Astrocyte (in vitro differentiated cells and primary cell): ENCODE measurements at places on chromosomes 6 and 20.
A peak's percentile ranks its signal among the peaks of the same experiment; 100 is the strongest.

DNA sequence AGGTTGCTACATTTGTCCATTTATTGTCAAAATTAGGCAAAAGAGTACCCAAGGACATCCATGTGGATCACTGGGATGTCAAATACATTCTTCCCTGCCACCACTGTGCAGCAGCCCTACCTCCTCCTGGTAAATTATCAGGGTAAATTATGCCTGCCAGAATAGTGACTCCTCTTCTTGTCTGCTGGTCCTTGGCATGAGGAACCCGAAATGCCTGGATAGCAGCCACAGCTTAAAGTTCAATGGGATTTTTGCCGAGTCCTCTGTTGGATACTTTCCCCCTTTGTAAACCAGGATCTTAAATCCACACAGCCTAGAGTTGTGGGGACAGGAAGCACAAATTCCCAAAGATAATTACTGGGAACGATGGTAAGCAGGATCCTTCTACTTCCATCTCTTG lies 173.3 kb downstream of the RFX6 start:
- DNase-seq = no peak

- DNase-seq = no peak
Observed at GRCh38 chr20:51447765-51448148, 94.8 kb downstream of the NFATC2 start.

DNA sequence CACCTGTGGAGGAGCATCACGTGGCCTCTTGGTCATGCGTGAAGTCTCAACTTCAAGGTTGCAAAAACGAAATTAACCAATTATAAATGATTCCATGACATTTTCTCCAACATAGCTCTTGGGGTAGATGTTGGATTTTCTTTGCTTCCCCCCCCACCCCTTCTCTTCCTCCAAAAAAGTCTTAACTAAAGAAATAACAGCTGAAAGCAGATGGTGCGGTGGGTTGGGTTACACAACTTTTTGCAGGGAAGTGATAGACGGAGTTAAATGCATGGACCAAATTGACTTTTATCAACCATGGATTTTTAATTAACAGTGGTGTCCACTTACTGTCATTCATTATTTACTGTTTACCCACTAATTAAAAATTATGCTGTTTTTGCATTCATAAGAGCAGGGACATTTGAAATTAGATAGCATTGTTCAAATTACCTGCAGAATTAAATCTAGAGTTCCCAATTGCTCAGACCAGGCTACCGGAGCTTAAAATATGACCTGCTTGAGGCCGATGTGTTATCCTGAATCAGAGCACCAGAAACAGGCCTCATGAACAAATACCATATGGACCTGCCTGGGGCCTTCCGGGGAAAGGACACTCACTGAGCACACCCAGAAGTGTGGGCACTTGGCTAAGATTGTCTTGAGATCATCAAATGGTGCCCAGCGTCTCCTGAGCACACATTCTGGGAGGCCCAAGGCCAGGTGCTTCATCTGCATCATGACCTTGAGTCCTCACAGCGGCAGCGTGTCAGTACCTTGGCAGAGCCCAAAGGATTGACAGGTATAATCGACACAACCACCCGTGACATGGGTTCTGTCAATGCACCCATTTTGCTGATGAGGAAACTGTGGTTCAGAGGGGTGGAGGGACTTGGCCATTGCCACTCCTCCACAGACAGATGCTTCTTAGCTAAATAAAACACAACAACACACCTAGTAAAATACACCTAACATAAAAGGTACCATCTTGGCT lies 41.5 kb downstream of the APCDD1L start:
- DNase-seq = no peak

DNA sequence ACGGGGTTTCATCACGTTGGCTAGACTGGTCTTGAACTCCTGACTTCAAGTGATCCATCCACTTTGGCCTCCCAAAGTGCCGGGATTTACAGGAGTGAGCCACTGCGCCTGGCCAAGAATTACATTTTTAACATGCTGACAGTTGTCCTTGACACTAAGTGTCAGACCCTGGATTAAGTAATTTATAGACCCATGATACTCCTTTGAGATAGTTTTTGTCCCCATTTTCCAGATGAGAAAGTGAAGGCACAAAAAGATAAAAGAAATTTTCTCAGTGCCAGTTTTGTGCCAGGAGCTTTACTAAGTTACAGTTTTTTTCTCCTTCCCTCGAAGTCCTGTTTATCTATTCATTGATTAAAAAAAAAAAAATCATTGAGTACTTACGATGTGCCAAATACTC lies 9.8 kb upstream of the EDEM2 start:
- DNase-seq = no peak

DNA sequence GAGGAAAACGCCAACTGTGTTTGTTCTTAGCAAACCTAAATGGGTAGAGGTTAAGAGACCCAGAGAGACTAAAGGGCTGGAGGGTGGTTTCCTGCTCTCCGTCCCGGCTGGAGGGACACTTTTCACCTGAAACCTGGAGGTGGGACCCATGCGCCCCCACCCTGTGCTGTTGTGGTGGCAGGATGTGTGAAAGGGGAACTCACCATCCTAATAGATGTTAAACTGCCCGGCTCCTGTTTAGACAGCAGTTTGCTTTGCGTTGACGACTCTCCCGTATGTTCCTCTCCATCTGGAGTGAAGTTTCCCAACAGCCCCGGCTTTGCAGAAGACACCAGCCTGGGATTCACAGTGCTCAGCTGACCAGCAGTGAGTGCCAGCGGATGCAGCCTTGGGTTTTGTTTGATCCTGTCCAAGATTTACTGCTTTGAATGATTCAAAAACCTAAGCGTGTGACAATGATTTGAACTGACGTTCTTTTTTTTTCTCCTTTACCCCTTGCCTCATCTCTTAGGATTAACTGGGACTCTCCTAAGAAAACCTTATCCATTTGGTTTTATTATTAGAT lies 66.0 kb downstream of the CDH4 start:
- no peak for DNase-seq

GRCh38 chr6:11214084-11214833 lies 18.2 kb downstream of the NEDD9 start:
- DNase-seq = no peak

DNA sequence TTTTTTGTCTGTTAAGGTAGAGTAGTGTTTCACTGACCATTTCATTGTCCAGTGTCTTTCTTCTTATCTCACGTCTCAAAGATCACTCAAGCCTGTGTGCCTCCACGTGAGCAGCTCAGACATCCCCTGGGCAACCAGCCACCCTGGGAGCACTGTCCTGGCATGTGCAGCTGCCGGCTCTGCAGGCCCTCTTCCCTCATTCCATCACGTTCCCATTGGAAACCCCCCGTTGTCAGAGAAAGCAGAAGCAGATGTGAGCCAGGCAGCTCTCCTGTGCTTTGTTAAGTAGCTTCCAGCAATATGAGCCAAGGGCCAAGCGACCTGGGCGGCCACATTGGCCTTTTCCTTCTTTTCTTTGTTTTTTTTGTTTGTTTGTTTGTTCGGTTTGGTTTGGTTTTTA lies 233.2 kb upstream of the SYNDIG1 start:
- DNase-seq = no peak

DNA sequence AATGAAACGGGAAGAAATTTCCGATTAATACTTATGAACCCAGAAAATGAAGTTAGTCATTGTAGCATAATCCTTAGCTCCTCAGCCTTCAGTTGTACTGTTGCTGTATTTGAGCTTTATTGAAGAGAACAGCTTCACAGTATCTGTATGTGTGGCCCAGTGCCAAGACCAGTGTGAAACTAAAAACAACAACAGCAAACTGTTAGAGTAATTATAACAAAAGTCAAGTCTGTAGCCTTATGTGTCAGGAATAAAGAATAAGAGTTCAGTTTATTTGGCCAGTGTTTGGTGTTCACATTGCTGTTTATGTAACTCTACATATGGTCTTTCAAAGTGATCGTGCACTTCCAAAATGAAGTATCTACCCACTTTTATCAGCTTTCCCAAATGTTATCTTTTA lies 70.9 kb downstream of the ARID1B start:
- no peak for DNase-seq

GRCh38 chr6:35552285-35552917 lies 39.7 kb upstream of the TULP1 start:
- peak; percentile 4 for DNase-seq

DNA sequence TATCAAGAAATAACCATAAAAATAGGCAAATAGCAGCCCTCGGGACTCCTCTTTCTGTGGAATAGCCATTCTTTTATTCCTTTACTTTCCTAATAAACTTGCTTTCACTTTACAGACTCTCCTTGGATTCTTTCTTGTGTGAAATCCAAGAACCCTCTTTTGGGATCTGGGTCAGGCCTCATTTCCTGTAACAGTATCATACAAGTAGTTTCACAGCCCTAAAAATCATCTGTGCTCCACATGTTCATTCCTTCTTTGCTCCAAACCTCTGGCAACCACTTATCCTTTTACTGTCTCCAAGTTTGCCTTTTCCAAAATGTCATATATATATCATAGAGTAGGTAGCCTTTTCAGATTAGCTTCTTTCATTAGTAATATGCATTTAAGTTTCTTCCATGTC lies 13.5 kb upstream of the NT5E start:
- peak; percentile 57 for DNase-seq

DNA sequence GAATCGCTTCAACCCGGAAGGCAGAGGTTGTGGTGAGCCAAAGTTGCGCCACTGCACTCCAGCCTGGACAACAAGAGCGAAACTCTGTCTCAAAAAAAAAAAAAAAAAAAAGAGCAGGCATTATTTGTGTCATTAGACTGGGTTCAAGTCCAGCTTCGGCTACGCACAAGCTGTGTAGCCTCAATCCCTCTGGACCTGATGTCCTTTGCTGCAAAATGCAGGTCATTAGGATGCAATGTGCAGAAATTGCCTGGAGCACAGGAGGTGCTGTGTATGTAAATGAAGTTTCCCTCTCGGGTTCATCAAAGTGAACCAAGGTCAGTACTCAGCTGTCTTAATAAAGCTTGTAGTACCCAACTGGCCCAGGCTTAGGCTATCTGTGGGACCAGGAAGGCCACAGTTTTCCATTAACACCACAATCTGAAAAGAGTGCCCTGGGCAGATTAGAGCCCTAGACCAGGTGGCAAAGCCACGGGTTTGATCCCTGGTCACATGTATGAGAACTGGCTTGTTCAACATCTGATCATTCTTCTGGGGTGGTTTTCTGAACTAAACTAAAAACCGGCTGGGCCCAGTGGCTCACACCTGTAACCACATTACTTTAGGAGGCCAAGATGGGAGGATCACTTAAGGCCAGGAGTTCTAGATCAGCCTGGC lies 155.3 kb downstream of the ZMYND8 start:
- no peak for DNase-seq

GRCh38 chr6:20661721-20662120 lies 127.5 kb downstream of the CDKAL1 start:
- peak; percentile 34 for DNase-seq

DNA sequence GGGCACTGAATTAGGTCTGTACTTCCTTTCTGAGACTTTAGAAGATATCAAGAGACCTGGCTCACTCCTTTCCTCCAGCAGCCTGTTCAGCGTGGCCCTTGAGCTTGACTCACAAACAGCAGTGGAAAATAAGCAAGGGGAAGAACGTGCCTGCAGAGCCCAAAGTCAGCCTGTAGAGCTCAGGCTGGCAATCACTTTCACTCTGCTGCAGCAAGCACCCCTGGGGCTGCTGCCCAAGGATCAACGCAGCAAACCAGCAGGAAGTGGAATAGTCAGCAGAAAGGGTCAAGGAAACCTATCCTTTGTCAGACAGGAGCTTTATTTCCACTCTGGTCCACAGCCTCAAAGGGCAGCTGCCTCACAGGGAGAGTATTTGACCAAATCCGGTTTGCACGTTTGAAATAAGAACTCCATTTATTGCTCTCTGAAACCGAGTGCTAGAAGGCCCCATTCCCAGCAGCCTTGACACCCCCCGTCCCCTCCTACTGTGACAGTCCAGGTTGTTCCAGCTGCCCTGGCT lies 77.4 kb downstream of the PRDM1 start:
- peak; percentile 70 for DNase-seq

- DNase-seq = no peak
Observed at GRCh38 chr20:1951436-1952115, 42.3 kb downstream of the PDYN start.
